Fibroblast of the aortic adventitia (primary cell): ENCODE measurements at places on chromosomes 5 and 9.

DNA sequence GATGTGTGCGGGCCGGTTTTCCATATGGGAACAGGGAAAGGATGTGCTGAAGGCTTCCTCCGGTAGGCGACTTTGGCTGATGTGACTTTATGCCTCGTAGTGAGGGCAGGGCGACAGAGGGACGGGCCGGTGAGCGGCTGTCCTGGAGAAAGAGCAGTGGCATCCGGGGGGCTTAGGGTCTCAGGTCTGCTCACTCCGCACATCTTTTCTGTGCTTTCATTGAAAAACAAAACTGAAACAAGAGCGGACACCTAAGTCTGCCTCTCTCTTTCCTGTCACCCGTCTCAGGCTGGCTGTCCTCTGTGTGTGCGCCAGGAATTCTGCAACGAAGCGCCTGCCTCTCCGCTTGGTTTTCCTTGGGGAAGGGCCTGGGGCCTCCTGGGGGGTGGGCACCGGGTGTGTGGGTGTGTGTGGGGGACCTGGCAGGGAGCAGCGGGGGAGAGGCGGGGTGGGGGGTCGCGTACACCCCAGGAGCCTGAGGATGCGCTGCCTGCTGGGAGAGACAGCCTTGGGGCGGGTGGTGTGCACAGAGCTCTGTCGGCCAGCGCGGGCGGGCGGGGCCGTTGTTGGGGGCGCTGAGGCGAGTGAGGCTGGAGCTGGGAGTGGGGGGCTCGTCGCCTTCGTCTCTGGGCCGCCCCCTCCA lies 580 bp upstream of the PRRX2 start:
- no peak for DNase-seq

- no peak for DNase-seq
Measured at GRCh38 chr9:37209431-37210386, 89.3 kb downstream of the ZCCHC7 start.

GRCh38 chr5:9785751-9786150 lies 155.6 kb upstream of the TAS2R1 start:
- no peak for DNase-seq

DNA sequence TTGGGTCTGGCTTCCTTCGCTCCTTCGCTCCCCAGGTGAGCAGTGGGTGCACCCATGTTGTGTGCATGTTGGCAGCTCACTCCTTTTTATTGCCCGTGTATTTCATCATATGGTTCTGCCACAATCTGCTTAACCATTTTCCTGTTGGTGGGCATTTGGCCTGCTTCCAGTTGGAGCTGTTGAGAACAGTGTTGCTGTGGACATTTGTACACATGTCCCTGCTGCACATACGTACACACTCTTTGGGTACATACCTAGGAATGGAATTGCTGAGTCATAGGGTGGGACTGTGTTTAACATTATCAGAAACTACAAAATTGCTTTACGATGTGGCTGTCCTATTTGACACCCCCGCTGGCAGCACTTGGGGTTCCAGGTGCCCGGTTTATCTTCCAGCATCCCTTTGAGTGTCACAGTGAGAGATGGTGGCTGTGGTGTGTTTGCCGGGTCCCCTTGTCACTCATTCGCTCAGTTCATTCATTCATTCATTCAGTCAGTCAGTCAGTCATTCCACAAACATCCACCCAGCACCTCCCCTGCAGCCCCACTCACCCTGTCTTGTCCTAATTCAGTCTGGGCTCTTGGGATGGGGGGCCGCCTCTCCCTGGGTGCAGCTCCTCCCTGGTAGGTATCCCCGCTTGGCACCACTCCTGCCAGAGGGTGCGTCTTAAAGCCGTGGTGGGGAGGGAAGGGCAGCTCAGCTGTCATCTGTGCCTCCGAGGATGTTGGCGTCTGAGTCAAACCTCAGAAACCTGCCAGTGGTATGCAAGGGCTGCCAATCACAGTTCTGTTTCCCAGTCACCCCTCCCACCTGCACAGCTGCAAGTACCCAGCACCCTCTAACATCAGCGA lies 7.9 kb upstream of the FIBCD1 start:
- peak; percentile 44 for DNase-seq

DNA sequence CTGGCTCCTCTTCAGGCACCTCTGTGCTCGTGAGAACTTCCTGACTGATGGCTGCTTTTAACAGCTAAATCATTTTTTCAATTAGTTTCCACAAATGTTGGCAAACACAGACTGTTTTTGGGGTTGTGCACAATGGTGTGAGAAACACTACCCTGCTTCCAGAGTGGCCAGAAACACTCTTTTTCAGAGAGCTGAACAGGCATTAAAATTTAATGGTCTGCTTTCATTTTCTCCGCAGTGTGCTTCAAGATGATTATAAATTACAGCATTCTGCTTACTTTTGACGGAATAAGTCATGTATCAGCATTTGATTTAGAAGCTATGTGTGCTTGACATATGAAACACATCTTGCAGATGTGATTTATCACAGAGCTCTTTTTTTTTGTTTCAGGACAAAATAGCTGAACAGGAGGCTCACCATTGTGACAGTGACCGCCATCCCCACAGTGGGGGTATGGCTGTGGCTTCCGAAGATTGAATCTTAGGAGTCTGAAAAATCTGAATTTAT lies 454.5 kb upstream of the ZNF608 start:
- DNase-seq, result no peak

DNA sequence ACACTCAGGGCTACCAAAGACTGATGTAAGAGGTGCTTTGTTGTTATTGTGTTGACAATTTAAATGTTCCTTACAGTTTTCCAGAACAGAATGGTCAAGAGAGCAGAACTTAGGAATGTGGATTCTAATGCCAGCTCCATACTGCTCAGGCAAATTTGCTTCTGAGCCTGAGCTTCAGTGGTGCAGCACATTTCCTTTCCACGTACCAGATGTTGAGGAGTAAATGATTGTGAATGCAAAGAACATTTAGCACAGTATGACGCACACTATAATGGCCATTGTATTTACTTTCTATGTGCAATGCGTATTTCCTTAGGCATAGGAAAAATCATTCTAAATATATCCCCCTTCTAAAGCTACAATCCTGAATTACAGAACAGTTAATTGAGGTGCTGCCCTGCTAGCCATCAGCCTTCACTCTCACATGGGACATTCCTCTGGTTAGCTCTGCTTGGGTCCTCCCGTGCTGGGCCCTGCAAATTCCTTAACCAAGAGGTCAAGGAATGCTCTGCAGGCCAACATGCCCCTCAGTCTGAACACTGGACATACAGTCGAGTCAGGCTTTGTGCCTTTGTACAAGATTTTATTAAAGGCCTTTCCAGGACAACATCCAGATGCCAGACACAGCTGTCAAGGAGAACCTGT lies 21.1 kb upstream of the TMEM174 start:
- peak; percentile 13 for DNase-seq

DNA sequence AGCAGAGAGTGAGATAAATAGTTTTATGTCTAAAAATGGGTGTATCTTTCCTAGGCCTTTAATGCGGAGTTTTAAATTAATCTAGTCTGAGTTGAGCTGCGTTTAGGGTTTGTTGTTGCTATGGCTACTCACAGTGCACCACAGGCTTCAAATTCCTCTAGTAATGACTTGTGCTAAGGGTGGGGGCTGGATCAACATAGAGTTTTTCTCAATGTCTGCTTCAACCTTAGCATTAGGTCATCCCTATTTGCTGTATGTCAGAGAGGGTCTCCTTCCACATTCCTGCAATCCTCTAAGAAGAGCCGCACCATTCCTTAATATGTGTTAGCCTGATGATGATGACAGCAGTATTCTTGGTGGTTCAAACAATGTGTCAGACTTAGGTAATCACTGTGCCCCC lies 465.6 kb upstream of the KIF2A start:
- DNase-seq, result no peak
